Thymus (tissue), 14 donors: ENCODE measurements at places on chromosomes 2 and 18. TPM values are rescaled to one million over a fixed set of nuclear protein-coding genes. Genes with fewer than 3 reads are reported as not detected.

Gene PIAS2
- total RNA-seq = 15.3 TPM

Gene RND3
- 7.4 TPM for total RNA-seq

GRCh38 chr2:85534099-85534498 lies 4.9 kb upstream of the MAT2A start:
- DNase-seq = no peak

GRCh38 chr18:68960355-68960754 lies 162.5 kb downstream of the CCDC102B start:
- no peak for DNase-seq

GRCh38 chr2:106143495-106144215 lies 50.4 kb downstream of the UXS1 start:
- no peak for DNase-seq

DNA sequence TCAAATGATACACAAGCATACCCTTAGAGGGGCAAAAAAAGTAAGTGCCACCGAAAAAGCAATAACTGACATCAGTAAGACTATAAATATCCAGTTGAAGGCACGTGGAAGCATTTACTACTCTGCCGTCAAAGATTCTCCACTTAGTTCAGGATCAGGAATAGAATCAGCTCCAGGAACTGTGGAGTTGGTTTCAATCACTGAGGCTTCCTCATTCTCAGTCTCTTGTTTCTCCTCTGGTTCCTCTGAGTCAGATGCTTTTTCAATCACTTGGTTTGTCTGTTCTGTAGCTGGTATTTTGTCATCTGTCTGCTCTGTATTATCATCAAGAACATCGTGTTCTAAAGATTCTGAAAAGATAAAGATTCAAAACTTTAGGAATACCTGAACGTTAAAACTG lies 72.2 kb downstream of the LNPK start:
- DNase-seq = no peak

- DNase-seq = no peak
Measured at GRCh38 chr2:168552450-168552856, 96.4 kb downstream of the CERS6 start.

GRCh38 chr2:54657664-54658083 lies 65.8 kb upstream of the EML6 start:
- no peak for DNase-seq

DNA sequence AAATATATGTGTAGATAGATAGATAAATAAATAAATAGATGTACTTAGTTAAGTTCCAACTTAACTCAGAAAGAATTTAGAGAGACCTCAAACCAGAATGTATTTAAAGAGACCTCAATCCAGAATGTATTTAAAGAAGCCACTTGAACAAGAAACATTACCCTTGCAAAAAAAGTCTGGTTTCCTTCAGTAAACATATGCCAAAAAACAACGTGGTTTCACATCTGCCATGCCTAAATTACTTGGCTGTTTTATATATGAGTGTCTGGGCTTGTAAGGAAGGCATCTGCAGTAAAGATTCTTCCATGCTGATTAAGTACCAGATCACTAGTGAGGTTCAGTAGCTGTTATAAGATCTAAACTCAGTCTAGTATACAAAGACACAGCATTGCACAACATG lies 29.1 kb upstream of the RPE start:
- DNase-seq = no peak

- no peak for DNase-seq
Measured at GRCh38 chr2:223724861-223725260, 112.5 kb downstream of the AP1S3 start.

Gene CARF
- 14.1 TPM for total RNA-seq

DNA sequence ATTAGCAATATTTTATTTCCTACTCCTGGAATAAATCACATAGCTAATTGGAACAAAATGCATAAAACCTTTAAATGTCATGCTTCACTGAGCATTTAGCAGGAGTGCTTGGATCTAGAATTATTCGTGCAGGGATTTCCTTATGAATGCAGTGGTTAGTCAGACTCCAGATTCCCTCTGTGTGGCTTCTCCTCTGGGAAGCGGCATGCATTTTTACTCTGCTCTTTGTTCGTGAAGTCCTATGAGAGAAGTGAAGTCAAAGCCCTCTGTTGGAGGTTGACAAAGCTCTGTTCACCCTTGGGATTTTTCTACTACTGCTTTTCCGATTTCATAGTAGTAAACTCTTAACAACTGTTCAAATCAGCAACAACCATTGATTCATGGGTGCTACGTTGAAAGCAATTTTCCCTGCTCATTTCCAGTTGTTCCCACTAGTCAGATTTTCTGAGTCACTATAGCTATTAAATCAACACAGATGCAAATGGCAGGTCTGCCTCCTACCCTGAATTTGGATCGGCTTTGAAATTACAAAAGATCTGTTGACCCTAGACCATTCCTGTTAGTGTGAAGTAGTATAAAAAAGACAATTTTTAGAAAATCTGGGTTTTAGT lies 461.7 kb downstream of the STK39 start:
- no peak for DNase-seq

DNA sequence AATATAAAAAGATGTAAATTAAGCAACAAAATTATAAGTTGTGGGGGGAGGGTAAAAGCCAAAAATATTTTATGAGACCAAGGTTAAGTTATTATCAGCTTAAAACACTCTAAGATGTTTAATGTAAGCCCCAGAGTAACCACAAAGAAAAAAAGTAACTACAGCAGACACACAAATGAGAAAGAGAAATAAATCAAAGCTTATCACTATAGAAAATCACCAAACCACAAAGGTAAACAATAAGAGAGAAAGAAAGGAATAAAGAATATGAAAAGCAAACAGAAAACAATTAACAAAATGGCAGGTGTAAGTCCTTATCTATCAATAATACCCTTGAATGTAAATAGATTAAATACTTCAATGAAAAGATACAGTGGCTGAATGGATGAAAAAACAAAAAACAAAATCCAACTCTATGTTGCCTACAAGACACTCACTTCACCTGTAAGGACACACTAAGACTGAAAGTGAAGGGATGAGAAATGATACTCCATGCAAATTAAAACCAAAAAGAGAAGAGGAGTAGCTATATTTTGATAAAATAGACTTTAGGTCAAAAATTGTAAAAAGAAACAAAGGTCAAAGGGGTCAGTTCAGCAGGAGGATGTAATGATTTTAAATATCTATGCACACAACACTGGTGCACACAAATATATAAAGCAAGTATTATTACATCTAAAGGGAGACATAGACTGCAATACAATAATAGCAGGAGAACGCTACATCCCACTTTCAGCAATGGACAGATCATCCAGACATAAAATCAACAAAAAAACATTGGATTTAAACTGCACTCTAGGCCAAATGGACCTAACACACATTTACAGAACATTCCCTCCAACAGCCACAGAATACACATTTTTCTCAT lies 80.7 kb downstream of the PTPN2 start:
- no peak for DNase-seq

DNA sequence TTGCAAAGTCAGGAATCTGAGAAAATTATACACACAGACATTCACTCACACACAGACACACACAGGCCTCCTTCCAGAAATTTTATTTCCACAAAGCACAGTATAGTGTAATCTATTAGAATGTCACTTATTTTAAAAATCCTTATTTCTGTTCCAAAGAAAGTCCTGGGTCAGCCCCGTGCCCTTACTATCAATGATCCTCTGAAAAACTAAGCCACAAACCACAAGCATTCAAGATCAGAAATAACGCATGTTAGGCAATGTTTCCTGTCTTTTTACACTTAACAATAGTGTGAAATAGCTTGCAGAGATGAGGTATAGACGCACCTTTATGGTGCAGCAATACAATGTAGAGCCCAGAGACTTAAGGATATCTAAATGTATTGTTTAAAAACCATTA lies 25.8 kb downstream of the TBC1D8 start:
- DNase-seq = no peak

GRCh38 chr18:10530852-10531251 lies 5.0 kb downstream of the NAPG start:
- no peak for DNase-seq

DNA sequence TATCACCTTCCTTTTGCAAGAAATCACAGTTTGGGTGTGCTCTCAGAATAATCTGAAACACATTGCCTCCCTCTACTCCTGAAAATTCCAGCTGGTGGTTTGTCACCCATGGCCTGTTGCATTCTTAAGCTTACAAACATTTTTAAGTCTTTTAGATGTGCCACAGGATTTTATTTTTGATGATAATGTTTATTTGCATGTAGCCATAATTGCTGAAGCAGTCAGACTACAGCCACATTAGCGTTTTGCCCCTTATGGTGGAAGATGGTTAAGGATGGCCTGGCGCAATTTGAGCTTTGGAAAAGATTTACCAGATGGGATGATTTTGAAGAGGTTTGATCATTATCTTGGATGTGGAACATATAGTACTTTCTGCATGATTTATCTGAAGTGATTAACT lies 439.5 kb downstream of the MEIS1 start:
- no peak for DNase-seq

GRCh38 chr2:68798569-68798968 lies 64.0 kb downstream of the ARHGAP25 start:
- no peak for DNase-seq

GRCh38 chr2:132597831-132598230 lies 72.2 kb downstream of the LYPD1 start:
- DNase-seq = no peak

Gene IL36RN
- total RNA-seq = 0.09 TPM

GRCh38 chr2:31511376-31511775 lies 69.4 kb downstream of the SRD5A2 start:
- no peak for DNase-seq

DNA sequence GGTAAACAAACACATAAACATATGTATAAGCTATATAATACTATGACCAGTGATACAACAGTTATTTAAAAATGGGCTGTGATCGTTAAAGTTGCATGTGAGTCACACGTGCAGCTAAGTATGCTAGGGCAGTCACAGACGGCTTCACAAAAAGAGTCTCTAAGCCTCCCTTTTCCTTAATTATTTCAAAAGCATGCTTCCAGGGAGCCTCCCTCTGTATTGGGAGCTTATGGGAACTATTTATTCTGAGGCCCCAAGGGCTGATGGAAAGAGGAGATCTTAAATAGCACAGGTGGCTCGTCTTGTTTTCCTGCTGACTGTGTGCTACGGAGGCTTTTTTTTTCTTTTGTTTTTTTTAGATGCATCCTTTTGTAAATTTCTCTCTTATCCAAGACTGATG lies 94.3 kb downstream of the ADCYAP1 start:
- DNase-seq = no peak

DNA sequence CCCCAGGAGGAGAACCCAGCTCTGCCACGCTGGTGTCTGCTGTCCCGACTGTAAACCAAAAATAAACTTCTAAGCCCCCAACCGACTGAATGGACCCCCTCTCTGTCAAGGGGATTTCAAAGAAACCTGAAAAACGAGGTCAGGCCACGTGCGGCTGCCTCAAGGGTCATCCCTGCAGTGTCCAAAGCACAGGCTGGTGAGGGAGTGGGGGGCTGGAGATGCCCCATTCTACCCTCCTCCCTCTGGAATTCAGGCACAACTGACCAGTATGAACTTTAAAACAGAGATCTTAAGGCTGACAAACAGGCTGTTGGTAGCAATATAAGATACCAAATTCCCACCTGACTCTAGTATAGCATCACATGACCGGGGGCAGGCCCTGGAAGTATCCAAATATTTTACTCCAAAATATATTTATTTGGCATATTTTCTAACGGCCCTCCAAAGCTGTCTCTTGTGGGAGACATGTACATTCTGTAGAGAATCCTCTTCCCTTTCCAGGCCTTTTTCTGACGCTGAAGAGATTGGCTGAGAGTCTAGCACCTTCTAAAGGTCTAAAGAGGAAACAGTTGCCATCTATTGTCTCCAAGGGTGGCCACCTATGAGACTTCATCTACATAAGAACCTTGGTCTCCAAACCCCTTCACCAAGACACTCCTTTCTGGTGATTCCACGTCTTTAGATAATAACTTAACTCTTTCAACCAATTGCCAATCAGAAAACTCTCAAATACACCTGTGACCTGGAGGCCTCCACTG lies 40.4 kb upstream of the CTDP1 start:
- DNase-seq = no peak

GRCh38 chr2:172701250-172701649 lies 34.4 kb upstream of the RAPGEF4 start:
- no peak for DNase-seq

Gene EGR4
- total RNA-seq = 0.05 TPM

Gene MC2R
- 0.05 TPM for total RNA-seq

Gene UGT1A3
- not detected for total RNA-seq

Gene GALNT3
- total RNA-seq = 2.6 TPM

- no peak for DNase-seq
Measured at GRCh38 chr18:61435064-61435652, 101.9 kb downstream of the CDH20 start.

DNA sequence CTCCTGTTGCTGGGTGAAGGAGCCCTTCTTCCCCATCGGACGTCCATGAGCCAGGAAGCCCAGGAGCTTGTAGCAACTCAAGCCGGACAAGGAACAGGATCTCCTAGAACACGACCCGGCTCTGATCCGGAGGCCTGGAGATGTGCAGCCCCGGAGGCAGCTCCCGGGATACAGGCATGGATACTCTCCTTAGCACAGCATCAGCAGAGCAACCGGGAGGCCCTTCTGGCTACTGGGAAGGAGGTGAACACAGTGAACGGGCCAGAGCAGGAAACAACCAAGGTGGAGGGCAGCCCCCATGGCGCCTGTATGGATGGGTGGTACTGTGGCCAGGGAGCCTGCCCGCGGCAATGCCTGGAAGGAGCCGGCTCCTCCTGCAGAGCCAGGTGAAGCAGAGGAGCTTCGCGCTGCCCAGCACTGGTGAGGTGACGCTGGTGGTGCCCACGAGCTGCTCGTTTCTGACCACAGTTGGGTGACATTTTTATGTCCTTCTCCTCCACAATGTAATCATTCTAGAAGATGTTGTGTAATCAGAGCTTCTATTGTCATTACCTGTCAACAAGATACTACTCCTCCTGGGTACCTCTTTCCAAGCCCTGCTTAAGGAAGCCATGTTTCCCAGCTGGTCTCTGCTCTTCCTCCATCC lies 94.3 kb downstream of the TWIST2 start:
- DNase-seq = no peak

Gene WDR75
- total RNA-seq = 41.6 TPM

Gene TMEFF2
- 1.2 TPM for total RNA-seq

- DNase-seq = no peak
Measured at GRCh38 chr18:47522359-47522758, 270.9 kb upstream of the SKOR2 start.

GRCh38 chr2:109187711-109188495 lies 58.9 kb downstream of the SH3RF3 start:
- DNase-seq = no peak

DNA sequence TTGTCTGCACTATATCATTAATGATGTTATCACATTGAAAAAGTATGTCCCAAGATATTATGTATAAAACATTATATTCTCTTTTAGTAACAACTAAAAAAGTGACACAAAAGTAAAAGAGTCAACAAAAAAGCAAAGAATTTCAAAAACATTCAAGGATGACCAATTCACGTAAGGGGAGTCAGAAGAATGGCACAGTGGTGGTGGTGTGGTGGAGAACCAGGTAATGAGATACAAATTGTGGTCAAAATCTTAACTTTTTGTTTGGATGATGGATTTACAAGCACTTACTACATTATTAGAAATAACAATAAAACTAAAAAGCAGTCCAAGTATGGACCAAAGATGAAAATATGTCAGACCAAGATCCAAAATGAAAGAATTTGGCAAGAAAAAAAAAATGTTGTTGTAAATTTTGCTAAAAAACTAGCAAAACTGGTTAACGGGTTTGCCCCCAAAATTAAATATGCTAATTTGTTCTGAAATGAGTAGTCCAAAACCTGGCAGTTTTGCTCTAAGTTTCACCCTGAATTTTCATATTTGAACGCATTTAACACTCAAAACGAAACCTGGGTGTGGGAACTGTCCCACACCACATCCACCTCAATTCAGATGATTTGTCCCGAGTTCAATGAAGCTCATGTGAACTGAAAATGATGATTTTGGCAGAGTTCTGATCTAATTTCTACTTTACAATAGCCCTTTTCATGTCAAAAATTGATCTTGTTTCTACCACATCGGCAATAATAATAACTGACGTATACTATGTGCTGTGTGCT lies 135.8 kb downstream of the IKZF2 start:
- DNase-seq = no peak
